ENCODE measurements at places on chromosomes 5 and 9.

DNA sequence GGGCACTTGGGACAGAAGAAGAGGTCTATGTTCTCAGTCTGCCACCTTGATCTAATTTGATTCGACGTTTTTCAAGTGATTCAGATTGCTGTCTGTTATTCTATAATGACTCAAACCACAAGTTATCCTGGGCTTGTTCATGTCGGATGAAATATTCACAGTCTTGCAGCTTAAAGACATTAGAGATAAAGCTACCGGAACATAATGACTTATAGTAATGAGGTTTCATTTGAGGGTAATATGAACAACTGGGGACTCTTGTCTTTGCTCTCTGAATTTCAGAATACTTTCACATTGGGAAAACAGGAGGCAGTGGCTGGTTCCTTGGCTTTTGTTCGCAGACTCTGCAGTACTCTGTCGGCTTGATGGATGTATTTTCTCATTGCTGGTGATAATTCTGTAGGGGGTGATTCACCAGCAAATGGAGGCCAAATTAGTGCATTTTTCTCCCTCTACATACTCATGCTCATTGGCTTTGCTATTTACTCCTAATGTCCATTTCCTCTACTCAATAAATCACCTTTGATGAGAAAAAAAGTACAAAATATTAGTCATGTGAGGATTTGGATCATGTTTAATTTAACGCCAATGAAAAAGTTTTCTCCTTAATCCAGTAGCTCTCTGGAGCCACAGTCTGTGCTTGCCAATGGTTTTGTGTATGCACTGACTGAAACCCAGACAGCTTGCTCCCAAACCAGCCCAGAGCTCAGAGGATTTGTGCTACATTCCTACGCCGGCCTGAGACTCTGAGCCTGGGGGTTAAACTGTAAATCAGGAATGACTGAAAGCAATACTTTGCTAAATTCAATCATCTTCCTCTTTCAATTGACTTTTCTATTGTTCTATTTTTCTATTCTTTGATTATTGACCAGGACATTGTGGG lies 154.7 kb upstream of the ANKH start:
- no peak for DNase-seq

DNA sequence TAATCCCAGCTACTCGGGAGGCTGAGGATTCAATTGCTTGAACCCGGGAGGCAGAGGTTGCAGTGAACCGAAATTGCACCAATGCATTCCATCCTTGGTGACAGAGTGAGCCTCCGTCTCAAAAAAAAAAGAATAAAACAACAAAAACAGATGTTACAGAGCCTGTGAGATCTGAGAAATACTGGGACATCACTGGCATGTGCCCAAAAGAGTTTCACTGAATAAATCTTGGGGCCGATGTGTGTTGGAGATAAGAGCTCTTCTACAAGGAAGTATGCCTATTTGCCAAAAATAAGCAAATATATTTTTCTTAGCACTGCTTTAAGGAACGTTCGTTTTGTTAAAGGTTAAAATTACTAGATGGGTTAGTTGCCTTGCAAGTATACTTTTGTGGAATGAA lies 55.1 kb downstream of the KIAA1958 start:
- DNase-seq: no peak

GRCh38 chr9:131394464-131395156 lies 724 bp downstream of the PRRC2B start:
- DNase-seq: no peak

GRCh38 chr5:146291421-146292074 lies 47.1 kb upstream of the POU4F3 start:
- no peak for DNase-seq

DNA sequence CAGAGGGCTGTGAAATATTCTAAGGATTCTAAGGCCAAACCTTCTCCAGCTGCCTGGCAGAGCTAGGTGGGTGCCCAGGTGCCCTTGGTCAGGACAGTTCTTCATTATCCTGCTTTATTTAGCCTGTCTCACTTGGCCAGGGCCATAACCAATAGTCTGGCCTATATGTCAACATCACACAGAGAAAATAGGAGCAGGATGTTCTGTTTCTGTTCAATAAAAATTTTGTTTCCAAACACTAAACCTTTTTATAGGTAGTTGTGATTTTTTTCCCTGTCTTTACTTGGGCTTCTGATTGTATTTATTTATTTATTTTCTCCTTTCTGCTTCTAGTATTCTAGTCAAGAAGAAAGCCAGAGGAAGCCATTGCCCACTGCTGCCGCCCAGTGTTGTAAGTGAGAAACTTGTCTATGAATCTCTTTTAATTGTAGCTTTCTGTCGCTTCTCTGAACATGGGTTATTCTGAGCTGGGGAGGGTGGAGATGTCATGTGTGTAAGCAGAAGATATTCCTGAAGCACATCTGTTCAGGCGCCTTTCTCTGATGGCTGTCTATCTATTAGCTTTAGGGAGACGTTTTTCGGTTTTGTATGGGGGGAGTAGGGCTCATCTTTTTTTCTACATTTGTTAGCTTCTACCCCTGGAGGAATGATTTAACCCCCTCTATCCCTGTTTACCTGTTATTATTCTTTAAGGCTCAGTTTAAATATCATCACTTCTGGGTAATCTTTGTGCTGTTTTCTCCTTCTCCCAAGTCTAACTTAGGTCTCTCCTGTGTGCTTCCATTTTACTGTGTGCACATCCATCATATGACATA lies 97.1 kb downstream of the UNC13B start:
- peak; percentile 18 for DNase-seq

GRCh38 chr9:136050266-136050700 lies 44.8 kb downstream of the NACC2 start:
- no peak for DNase-seq

- no peak for DNase-seq
These were observed 5.8 kb downstream of the TNFAIP8 start for GRCh38 chr5:119361594-119362125.

- no peak for DNase-seq
These were observed 225.5 kb upstream of the ATP10B start for GRCh38 chr5:161077496-161077895.

DNA sequence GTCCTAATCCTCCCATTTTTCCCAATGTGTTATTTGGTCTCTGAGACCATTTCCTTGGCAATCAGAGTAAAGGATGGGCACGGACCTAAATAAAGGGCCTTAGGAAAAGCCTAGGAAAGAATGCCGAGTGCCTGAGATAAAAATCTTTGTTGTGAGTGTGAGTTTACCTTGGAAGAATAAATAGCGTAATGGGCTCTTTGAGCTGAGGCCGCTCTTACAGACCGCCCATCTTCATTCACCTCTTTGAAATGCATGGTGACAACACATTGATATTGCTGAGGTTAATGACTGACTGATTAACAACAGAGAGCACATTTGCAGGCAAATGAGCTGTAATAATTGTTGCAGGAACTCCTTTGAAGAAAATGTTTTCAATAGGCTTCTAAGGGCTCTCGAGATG lies 1967.1 kb upstream of the WWC1 start:
- DNase-seq: no peak

- DNase-seq: no peak
These were observed 15.0 kb downstream of the PSMB7 start for GRCh38 chr9:124399968-124400940.

- no peak for DNase-seq
These were observed 32.2 kb downstream of the ALDH7A1 start for GRCh38 chr5:126562823-126563222.

GRCh38 chr5:94082405-94082804 lies 341.0 kb upstream of the POU5F2 start:
- no peak for DNase-seq

- DNase-seq: no peak
These were observed 9.6 kb downstream of the TLE4 start for GRCh38 chr9:79581388-79581787.
